ENCODE measurements at places on chromosomes 6 and 20.

GRCh38 chr20:43309266-43309665, 119.6 kb upstream of the PTPRT start:
- ATAC-seq: no peak

DNA sequence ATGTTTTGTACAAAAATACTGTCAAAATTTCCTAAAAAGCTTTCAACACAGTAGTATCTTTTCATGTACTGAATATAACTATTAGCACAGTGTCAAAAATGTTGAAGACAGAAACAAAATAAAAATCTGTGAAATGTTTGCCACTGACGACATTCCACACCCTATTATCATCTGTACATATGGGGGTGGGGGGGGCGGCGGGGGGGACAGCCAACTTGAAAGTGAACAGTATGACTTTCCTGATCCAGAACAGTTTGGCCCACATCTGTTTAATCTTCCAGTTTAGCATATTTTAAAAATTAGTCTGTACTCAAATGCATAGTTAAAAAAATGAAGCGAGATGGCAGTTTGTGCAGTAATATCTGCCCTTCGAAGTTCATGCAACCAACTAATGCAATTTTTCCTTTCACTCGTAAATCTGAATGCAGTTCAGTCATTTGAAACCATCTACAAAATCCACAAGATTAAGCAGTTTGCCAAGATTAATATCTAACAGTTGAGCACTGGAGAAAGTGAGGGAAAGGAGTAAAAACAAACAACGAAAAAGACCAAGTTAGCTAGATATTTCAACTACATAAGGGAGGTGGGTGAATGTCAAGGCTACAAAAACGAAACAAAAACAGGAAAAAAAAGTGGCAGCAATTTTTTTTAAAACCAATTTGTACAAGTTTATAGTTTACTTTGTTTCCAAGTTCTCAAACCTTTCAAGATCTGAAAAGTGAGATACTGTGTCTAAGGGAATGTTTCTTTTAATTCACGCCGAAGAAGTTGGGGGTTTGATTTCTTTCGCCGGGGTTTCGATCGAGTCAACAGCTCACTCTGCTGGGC, 1.9 kb downstream of the CITED2 start:
- ATAC-seq: no peak

GRCh38 chr6:5203546-5203945, 57.2 kb downstream of the LYRM4 start:
- ATAC-seq: no peak

DNA sequence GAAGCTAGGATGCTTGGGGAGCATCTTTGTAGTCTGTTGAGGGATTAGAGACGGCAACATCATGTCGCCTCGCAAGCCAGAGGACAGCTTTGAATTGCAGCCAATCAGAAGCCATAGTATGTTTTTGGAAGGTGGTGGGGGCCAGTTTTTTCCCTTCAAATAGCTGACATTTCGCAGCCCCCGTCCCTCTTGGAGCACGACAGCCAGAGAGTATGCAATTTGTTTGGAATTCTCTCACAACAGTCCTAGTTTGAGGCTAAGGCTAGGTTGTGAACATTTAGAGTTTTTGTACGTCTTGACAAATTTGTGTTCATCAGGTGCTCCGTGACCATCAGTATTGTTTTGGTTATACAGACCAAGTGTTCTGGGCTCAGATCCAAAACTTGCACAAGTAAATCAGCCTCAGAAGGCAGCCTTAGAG, 83.3 kb downstream of the PLCB1 start:
- no peak for ATAC-seq

DNA sequence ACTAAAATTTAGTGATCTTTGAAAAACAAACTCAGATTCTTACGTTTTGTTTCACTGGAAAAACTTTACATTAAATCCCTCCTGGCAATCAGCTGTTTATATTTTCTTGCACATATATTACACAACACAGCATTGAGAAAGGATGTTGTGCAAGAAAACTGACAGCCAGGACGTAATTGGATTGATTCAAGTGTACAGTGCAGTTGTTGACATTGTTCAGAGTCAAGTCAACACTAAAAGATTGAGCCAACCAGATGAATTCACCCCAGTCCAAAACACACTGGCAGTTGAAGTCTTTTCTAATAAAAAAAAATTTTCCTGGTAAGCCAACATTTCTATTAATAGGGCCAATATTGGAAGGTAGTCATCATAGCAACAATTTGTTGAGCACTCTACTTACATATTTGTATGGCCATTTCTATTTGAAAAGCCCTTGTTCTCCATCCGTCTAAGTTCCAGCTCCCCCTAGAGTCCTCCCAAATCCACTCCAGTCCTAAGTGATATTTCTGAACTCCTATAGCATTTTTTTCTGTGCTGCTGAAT, 20.9 kb upstream of the VNN1 start:
- ATAC-seq: no peak

- peak; percentile 86 for ATAC-seq
Observed at GRCh38 chr6:32867022-32867477, 13.1 kb downstream of the PSMB9 start.

GRCh38 chr6:135622081-135622480, 124.5 kb upstream of the AHI1 start:
- no peak for ATAC-seq

GRCh38 chr20:3744806-3745685, 12.6 kb downstream of the HSPA12B start:
- ATAC-seq: peak; percentile 59

GRCh38 chr6:119533603-119534279, 184.2 kb upstream of the MAN1A1 start:
- peak; percentile 73 for ATAC-seq

DNA sequence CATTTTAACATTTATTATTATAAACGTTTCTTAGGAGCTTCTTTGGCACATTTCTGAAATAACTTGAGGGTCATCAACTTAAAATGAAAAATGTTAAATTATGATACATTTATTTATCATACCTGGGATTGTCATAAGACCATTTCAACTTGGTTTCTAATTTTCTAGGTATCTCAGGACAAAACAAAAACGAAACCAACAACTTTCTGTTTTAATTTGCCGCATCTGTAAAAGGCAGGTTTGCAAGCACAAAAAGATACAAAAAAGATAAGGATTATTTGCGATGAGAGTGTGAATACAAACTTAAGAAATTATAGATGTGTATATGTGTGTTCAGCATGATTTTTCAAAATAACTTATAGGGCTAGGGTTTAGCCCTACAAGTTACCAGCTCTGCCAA, 395.0 kb upstream of the RUNX2 start:
- ATAC-seq: no peak

DNA sequence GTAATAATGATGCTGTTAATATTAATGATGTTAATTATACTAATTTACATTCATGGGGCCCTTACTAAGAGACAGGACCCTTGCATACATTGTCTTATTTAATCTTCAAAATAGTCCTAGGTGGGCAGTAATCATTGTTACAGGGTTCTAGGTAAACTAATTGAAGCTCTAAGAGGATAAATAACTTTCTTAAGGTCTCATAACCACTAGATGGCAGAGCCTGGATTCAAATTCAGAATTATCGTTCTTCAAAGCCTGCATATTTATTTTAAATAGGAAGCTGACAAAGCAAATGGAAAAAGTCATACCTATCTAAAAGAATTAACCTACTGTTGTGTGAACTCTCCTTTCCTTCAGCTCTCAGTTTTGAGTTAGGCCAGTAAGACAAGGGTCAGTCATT, 23.5 kb downstream of the PTCHD4 start:
- ATAC-seq: no peak

DNA sequence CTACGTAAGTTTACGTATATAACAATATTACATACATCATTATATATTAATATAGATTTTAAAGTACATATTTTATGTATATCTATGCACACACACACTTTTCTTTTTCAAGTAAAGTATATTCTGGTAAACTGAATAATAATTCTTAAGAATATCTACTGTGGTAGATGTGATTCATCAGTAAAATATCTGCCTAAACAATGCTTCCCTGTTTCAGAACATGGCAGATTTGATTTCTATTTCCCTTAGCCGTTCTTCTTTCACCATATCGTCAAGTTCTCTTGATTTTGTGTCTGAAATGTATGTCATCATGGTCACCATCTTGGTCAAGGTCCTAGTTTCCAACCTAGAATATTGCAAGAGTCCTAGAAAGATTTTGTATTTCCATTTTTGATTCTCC, 195.6 kb downstream of the HDGFL1 start:
- ATAC-seq: no peak

DNA sequence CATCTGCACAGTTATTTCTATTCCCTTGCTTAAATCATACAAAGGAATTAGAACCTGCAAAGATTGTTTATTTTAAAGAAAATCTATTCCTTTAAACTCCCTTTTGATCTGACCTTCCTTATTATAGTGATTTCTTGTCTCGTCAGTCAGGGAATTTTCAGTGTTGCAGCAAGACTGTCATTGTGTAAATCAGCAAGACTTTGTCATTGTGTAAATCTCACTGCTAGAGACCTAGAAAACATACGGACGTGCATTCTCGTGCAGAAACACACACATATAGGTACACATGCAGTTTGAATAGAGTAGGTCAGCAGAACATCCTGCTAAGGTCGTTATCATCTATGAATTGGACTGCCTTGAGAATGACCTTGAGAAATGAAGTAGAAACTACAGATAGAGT, 6.2 kb upstream of the SGK1 start:
- no peak for ATAC-seq

Data from stimulated activated memory B cell treated with anti-CD40 and anti-IgM and Interleukin-4, amounts not matched to agents 10 μg/mL and 1 μg/mL and 100 μg/mL, for 72 hours (primary cell).